ENCODE measurements at places on chromosomes 12 and 14.

DNA sequence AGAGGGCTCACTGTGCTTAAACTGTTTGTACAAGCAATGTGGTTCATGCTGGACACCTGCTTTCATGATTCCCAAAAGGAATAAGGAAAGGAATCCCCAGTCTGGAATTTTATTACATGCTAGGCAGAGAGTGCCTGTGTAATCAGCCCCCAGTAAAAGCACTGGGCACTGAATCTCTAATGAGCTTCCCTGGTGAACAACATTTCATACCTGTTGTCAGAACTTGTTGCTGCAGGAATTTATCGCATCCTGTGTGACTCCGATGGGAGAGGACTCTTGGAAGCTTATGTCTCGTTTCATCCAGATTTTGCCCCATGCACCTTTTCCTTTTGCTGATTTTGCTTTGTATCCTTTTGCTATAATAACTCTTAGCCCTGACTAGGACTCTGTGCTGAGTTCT, 190.2 kb upstream of the HMGA2 start:
- DNase-seq, result no peak

- DNase-seq, result no peak
Measured at GRCh38 chr12:46049665-46050064, 59.3 kb upstream of the SCAF11 start.

GRCh38 chr14:50364792-50365191, 31.9 kb downstream of the CDKL1 start:
- DNase-seq, result no peak

DNA sequence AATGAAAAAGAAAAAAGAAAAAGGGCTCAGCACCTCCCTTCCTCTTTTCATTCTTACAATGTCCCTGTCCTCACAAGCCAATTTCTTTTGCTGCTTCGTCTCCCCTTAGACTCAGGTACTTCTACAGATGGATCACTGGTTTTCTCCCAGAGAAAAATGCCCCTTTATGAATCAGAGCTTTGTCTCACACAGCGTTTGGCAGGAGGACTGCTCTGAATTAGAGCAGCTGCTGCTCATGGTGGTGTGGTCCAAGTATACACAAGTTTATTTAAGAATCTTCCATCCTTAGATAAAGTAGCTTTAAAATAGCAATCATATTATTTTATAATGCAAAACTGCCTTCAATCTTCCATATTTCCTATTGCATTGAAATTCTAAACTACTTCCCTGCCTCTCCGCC, 80.3 kb downstream of the SLC8A3 start:
- DNase-seq, result no peak

- no peak for DNase-seq
Measured at GRCh38 chr12:116684891-116685290, 53.0 kb downstream of the SPRING1 start.

DNA sequence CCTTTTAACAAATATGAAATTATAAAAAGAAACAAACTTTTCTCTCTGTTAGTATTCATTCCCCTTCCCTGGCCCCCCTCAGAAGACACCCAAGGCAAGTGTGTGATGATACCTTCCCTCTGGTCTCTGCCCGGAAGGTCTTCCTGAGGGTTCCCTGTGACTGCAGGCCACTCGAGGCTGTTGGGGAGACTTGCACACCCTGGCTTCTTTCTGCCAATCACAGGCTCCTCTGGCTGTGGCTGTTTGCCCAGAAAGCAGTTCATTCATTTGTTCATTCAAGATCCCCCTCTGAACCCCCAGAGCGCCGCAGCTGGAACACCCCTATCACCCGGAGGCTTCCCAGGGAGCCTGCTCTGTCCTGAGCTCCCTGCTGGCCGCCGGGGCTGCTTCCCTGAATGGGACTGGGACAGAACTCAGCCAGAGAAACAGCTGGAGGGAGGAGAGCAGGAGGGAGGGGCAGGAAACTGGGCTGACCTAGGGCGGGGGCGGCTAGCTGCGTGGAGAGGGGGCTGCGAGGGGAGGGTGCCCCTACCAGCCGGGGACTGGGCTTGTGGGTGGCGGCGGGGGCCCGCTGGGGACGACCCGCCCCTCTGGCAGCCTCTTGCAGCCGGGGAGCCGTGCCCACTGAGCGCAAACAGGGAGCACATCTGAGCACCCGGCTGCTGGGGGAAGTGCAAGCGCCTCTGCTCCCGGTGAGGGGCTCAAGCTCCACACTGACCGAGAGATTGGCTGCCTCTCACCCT, at the start of gene CMKLR1:
Gene CMKLR1, minus strand, starts transcription at position 397 of the 743 bp plus-strand sequence. CDS start 45,720 bp downstream, outside the sequence.
- no peak for DNase-seq

GRCh38 chr14:54737132-54737711, 165.4 kb downstream of the GCH1 start:
- DNase-seq, result no peak

DNA sequence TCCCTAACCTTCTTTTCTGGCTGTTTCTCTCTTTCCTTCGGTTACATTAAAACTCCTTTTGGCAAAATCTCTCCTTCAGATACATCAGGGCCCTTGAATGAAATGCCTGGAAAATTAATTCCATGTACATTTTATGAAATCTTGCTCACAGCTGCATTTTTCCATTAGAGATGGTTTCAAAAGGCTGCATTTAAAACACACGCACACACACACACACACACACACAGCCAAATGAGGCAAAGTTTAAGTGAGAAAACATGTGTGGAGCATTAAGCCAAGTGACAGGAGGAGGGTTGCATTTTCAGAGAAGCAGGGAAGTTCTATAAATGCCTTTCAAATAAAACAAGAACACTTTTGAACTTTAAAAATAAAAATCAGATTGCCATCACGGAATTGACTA, 216.4 kb downstream of the LRIG3 start:
- DNase-seq, result no peak

- no peak for DNase-seq
Measured at GRCh38 chr12:68910128-68910527, 22.8 kb downstream of the CPM start.

GRCh38 chr12:45093051-45093450, 42.2 kb upstream of the DBX2 start:
- DNase-seq, result no peak

GRCh38 chr14:32377046-32377646, 48.0 kb downstream of the AKAP6 start:
- no peak for DNase-seq

DNA sequence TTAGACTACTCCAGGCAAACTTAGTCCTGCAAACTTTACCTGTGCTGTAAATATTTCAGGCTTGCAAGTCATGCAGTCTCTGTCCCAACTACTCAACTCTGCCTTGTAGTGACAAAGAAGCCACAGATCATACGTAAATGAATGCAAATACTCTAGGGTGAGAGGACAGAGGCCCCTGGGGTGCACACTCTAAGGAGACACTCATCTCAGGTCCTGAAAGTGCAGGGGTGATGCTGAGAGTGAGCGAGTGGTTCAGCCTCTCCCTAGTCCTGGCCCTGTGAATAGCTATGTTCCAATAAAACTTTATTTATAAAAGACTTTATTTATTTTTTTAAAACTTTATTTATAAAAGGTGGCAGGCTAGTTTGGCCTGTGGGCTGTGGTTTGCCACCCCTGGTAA, 34.9 kb downstream of the HCAR2 start:
- no peak for DNase-seq

GRCh38 chr12:94089891-94090290, 58.5 kb upstream of the PLXNC1 start:
- no peak for DNase-seq

DNA sequence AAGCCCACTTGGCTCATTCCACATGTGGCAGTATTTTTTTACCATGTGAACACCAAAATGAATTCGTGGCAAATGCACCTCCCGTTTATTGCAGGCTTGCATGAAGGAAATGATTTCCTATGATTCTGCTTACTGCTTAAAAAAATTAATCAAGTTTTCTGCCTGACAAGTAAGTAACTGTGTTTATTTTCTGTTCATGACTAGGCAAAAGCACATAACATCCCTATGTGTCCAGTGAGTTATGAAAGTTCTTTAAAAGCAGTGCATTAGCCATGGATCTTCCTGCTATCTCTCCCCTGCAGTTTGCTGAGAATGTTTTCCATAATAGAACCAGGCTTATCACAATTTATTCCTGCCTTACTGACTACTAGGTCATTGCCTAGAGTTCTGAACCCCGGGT, 20.4 kb downstream of the GPR65 start:
- DNase-seq, result no peak

- no peak for DNase-seq
Measured at GRCh38 chr14:68723808-68724268, 69.0 kb downstream of the ZFP36L1 start.

DNA sequence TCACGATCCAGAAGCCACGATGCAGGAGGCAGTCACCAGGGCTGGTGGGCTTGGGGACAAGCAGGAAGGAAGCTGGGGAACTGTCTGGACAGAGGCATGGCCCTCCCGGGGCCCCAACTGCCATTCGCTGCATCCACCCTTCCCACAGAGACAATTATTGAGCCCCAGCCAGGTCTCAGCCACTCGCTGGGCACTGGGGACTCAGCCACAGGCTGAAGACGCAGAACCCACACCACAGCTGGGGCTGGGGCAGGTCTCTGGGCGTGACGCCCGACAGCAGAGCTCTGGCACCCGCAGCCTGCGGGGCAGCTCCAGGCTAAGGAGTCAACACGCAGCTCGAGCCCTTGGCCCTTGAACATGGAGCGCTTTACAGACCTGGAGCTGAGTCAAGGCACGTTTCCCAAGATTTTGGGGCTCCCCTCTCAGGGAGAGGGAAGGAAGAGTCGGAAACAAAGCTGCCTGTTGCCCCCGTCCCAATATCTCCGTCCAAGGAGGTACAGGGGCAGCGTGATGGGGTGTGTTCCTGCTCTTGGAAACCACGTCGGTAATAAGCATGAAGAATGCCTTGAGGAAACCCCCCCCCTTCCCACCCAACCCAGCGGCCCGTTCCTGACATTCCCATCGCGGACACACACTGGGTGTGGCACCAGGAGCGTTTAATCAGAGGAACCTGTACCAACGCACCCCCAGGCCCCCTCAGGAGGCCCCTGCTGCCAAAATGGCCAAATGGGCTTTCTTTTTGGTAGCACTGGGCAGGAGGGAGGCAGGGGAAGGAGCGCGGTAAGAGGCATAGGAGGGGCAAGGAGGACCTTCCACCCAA, 6.7 kb downstream of the RIMBP2 start:
- no peak for DNase-seq

DNA sequence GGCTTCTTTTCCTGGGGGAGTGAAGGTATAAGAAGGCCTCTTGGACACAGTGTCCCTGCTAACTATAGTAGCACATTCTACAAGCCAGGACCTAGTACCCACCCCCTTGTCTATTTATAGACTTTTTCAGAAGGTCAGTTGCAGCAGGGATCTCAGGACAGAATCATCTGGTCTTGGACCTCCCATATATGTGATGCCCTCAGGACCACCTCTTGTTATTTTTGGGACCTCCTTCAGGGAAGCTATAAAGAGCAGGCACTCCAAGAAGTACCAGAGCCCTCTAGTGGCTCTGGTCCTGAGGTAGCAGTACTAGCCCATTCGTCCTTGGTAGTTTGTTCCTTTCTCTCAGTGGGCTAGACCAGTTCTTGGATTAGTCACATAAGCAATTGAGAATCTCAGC, 4.3 kb downstream of the COQ10A start:
- DNase-seq, result no peak

DNA sequence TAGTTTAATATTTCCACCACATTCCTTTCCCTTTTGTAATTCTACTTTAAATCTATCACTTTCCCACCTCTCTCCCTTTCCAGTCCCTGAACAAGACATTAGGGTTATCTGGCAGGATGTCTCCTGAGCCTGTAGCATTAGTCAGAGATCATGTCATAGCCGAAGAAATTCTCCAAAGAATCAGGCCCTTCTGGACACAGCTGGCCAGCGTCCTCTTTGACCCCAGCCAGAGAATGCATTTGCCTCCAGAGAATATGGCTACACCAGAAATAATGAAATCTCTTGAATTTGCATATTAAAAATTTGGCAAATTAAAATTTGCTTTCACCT, 56.7 kb downstream of the NTF3 start:
- no peak for DNase-seq

DNA sequence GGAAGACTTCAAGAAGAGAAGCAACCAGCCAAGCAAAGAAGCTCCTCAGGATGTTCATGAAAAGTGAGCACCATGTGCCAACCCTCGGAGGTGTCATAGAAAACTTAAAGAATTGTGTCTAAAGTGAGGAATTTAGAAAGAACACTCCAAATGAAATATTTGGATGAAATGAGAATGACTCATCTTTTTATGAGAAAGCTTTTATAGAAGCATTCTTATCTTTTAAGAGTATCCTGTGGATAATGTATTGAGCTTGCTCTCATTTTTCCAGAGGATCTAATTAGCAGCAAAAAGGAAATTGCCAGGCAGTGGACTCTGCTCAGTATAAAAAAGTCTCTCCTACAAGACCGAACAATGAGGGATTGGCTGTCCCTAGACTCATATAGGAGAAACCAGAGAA, 454.9 kb downstream of the LRIG3 start:
- DNase-seq, result no peak

- DNase-seq, result no peak
Measured at GRCh38 chr12:42589465-42590329, at the start of gene PRICKLE1. TSS of gene PRICKLE1 (minus strand) at chr12:42589746. CDS start at chr12:42472516, 117,230 bp downstream.

GRCh38 chr12:107402041-107403022, 283.3 kb upstream of the PWP1 start:
- peak; percentile 58 for DNase-seq

GRCh38 chr12:56188131-56188777, 1.0 kb downstream of the SMARCC2 start:
- no peak for DNase-seq

All from activated T-cell treated with anti-CD3 and anti-CD28 coated beads, Interleukin-2, amount 50 U/mL, for 1 hour (primary cell).